ENCODE measurements at places on chromosomes 7 and 10.

- DNase-seq, result no peak
Observed at GRCh38 chr7:96400518-96400917, 78.6 kb upstream of the SLC25A13 start.

DNA sequence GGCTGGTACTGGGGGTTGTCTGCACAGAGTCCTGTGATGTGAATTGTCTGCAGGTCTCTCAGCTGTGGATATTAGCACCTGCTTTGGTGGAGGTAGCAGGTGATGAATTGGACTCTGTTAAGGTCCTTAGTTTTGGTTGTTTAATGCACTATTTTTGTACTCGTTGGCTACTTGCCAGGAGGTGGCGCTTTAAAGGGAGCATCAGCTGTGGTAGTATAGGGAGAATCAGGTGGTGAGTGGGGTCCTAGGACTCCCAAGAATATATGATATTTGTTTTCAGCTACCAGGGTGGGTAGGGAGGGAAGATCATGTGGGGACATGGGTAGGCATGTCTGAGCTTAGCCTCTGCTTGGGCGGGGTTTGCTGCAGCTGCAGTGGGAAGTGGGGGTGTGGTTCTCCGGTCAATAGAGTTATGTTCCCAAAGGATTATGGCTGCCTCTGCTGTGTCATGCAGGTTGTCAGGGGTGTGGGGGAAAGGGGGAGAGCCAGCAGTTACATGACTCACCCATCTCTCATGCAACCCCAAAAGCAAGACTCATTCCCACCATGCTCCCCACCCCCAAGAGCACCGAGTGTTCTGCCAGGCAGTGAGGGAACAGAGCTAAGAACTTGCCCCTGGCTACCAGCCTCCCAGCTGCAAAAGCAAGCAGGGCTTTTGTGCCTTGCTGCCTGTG is 53.7 kb upstream of the ZNF273 start:
- no peak for DNase-seq

GRCh38 chr7:29626730-29627129 is 63.1 kb downstream of the PRR15 start:
- no peak for DNase-seq

- no peak for DNase-seq
Observed at GRCh38 chr7:42934291-42934690, 2.1 kb downstream of the MRPL32 start.

- no peak for DNase-seq
Observed at GRCh38 chr7:54725255-54725654, 33.8 kb downstream of the SEC61G start.

DNA sequence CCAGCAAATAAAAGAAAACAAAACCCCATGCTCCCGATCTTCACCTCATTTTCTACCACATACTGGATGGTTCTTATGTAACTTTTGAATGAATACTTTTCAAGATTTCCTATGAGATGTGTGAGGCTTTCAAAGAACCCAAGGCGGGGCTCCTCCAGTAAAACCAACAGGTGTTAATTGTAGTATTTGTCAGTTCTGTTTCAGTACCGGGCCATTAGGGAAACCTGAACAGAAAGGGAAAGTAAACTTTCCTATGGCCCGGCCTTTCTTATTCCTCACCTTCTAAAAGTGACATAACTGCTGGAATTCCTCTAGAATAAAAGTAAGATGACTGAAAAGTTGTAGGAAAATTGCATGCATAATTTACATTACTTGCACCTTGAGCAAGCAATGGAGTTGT is 672.9 kb downstream of the MAGI2 start:
- no peak for DNase-seq

DNA sequence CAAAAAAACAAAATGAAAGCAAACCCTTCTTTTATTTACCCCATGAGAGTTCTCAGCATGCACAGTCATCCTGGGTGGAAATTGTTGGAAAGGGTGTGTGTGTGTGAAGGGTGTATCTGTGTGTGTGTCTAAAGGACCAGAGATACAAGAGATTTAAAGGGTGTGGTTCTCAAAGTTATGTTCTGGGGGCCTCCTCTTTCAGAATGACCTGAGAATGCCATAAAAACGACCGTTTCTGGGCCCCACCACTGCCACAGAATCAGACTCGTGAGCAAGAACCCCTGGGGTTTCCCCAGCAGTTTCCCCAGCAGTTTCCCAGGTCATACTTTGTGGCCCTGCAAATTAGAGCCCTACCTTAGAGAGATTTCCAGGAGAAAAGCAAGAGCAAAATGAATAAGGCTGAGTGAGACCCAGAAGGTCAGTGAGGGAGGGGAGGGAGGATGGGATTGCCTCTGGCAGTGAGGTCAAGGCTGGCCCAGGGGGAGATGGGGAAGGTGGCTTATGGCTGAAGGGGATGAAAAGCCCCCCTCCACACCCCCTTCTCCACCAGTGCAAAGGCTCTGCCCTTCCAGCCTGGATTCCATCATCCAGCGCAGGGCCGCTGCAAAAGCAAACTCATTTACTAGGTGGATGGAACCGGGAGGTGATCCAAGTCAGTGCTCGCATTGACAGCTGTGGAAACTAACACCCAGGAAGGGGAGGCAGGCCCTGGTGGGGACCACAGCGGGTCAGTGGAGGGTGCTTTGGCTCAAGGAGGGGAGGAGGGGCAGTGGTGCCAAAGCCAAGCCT is 10.2 kb downstream of the PYROXD2 start:
- DNase-seq, result peak; percentile 41

GRCh38 chr7:96167424-96167823 is 154.5 kb downstream of the SLC25A13 start:
- no peak for DNase-seq

DNA sequence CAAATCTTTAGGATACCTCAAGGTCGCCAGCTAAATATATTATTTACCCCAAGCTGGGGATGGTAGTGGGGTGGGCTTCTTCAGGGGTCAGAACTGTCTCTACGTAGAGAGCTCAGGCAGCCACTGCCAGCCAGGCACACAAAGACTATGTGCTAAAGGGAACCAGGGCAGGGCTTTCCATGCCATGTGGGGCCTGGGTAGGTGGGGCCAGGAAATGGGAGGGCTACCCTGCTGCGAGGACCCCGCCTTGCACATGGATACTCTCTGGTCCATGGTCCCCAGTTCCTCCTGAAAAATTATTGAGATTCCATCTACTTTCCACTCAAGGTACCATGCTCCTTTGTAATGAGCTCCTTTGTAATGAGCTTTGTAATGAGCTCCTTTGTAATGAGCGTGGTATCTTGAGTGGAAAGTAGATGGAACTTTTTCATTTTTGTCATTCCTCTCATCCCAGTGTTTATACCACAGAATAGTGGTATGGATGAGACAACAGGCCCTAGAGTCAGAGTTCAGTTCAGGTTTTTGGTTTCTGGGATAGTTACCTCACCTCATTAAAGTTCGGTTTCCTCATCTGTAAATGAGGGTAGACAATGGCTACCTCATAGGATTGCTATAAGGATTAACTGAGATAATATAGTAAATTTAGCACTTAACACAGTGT is 5.8 kb downstream of the SYNPO2L start:
- peak; percentile 67 for DNase-seq

DNA sequence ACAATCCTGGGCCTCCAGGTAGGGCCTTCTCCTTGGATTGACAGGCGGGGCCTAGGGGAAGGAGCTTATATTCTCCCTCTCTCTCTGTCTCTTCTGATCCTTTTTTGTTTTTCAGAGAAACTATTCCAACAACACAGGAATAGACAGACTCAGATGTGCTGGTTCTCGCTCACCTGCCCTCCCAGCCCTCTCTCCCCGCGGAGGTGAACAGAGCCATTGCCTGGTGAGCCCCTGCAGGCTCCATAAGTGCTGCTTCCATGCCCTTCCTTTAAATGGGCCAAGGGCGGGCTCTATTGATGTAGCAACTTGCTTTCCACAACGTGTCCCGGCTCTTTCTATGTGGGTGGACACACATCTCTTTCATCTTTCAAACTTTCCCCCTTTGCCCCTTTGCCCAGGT is 47.2 kb upstream of the IGFBP3 start:
- DNase-seq, result no peak

DNA sequence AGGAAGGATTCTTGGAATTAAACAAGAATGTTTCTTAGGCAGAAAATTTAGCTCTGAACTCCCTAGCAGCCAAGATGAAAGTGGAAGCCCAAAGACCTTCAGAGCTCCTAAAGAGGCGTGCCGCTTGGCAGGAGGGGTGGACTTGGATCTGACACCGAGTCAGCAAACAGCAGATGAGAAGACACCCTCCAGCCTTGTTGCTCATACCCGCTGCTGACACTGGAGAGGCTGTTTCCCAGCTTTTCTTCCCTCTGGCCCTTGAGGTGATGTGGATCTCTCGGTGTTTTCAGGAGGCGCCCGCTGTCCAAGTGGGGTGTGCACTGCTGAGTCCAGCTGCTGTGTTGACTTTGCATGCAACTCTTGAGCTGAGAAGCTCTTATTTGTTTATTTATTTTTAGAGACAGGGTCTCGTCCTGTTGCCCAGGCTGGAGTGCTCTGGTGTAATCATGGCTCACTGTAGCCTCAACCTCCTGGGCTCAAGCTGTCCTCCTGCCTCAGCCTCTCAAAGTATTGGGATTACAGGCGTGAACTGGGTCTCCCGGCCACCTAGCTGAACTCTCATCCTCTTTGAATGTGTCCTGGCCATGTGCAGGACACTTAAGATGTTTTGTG is 21.5 kb downstream of the SLC18A2 start:
- DNase-seq, result no peak

DNA sequence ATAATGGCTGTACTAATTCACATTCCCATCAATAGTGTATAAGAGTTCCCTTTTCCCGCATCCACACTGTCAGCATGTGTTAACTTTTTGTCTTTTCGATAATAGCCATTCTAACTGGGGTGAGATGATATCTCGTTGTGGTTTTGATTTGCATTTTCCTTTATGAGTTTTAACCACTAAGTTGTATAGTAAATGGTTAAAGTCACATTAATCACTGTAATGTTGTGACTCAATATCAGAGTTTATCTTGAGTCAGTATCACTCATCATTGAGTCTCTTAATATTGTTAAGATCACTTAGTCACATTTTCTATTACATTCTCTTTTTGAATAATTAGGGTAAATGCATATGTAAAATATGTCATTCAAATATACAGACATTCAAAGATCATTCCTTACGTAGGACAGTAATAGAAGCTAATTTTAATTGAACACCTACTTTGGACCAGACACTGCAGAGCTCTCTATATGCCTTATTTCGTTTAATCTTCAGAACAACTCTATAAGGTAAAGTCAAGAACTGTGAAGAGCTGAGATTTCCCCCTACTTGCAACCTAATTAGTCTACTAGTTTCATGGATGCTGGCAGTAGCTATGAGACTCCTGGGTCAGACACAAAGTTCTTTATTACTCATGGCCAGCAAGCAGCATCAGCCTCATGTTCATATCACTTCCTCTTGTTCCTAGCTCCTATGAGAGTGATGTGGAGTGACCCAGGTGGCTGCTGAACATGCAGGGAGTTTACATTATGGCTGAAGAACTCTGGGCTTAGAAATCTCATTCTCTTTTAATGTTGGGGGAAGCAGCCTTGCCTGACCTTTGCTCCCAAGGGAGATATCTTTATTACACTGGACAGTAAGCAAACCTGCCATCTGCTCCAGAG is 30.5 kb downstream of the CREB5 start:
- no peak for DNase-seq

- DNase-seq, result no peak
Observed at GRCh38 chr10:9244864-9245263, 1190.4 kb downstream of the GATA3 start.

GRCh38 chr7:85776691-85777345 is 590.0 kb upstream of the SEMA3D start:
- DNase-seq, result no peak

DNA sequence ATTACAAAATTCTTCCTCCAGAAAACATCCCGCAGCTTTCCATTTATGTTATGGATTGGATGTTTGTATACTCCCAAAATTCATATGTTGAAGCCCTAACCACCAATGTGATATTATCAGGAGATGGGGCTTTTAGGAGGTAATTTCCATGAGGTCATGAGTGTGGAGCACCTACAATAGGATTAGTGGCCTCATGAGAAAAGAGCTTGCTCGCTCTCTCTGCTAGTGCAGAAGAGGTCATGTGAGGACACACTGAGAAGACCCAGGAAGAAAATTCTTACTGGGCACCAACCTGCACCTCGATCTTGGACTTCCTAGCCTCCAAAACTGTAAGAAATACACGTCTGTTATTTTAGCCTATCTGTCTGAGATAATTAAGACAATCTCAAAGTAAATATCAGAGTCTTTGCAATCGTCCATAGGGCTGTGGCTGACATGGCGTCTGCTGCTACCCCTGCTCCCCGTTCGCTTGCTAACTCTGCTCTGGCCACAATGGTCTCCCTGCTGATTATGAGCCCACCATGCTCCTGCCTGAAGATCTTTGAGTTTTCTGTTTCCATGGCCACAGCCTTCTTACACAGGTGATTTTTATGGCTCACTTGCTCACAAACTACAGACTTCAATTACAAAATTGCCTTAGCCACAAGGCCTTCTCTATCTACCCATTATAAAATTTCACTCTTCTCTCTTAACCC is 333.3 kb downstream of the CACNA2D1 start:
- no peak for DNase-seq

DNA sequence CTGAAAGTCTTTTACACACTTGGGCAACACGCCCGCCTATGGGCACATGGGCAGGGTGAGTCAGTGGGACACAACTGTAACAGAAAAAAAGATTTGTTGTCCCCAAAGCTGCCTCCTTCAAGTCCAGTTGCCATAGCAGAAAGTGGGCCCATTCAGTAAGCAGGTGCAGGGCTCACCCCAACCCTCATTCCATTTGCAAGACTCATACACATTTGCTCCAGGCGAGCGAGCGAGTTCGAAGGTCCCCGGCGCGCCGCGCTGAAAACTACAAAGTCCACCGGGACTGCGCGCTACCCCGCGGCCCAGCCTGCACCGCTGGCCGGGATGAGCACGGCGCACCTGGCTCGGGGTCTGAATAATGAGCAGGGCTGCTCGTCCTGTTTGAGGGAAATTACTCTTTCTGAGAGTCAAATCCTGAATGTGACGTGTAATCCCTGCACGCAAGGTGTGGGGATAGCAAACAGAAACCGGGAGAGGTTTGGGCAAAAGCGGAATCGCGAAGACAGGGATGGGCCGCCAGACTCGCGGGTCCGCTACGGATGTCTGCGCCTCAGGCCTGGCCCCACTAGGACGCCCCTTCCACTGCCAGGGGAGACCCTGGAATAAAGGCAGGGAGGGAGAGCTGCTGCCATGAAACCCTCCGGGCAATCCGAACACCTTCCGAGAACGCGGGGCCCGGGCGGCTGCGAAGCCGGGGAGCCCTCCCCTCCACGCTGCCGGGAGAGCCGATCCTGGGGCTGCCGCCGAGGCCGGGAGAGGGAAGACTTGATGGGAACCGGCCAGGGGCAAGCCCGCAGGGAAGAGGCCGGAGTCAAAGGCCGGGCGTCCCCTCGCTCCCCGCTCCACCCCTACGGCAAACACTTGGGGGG is 982 bp downstream of the COBL start:
- DNase-seq, result peak; percentile 27

DNA sequence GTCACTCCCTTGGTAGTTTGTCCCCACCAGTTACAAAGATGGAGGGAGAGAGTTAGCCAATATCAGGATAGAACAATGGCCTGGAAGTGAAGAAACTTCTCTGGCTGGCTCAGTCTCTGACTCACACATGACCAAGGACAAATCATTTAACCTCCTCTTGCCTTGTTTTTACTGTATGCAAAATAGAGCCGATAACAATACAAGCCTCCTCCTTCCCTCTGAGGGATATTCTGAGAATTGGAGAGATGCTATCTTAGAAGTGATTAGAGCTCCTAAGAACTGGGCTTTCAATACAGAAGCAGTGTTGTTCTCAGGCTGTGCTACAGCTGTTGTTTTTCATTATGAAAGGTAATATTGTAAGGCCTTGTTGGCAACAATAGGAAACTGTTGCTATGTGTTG is 87.7 kb upstream of the EGR2 start:
- no peak for DNase-seq

- DNase-seq, result peak; percentile 29
Observed at GRCh38 chr7:7274782-7275181, 92.4 kb downstream of the C1GALT1 start.

- no peak for DNase-seq
Observed at GRCh38 chr7:132723506-132724081, 147.3 kb upstream of the PLXNA4 start.
